ENCODE measurements at places on chromosomes 4 and X.

DNA sequence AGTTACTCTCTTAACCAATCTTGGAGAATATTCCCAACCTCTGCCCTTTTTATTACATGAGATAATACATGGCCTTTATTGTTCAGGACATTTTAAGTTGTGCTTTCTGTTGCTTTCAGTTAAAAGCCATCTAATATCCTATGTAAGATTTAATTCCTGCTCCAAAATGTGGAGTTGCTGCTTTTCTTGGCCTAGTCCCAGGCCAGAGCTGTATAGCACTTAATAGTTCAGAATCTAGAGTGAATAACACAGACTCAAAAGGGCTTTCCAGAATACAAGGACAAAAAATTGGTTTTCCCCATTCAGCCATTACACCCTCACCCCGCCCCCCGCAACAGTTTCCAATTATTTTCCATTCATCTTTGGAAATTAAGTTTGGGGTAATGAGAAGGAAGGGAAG lies 144.3 kb upstream of the SMAD1 start:
- no peak for DNase-seq

- no peak for DNase-seq
These were observed 49.1 kb downstream of the ABCG2 start for GRCh38 chr4:88109123-88109881.

GRCh38 chr4:106315476-106315967 lies 487 bp downstream of the TBCK start:
- DNase-seq = no peak

GRCh38 chr4:66655505-66655904 lies 889.8 kb downstream of the CENPC start:
- DNase-seq = no peak

DNA sequence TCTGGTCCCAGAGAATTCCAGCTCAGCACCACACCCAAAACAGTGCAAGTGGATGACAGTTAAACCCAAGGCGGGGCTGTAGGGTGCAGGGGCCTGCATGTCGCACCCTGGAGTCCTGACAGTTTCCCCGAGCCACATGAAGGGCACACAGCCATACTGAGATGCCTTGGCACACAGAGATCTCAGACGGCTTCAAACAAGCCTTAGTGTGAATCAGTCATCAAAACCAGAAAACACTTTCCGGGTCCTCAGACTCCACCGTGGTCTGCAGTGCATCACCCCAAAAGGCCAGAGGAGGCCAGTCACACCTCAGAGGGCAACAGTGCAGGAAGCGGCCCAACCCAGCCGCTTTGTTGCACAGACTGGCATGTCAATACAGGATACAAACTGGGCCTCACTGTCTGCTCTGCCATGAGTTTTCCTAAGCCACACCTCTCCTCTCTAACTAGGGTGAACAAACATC lies 64.6 kb upstream of the ENPP6 start:
- DNase-seq = peak; percentile 69

DNA sequence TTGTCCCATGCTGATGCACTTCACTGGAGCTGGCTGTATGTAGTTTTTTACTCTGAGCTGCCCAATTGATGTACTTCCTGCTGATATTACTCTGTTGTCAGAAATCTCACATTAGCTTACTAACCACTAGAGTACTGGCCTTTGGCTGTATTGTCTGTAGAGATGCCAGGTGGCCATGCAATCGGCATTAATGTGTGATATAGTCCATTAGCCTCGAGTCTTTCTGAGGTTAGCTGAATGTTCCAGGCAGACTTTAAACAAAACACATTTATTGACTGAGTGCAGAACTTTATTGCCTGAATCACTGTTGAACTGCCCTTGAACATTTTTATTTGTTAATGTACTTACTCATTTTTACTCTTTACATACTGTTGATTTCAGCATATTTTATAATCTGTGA lies 335.2 kb downstream of the PCDH10 start:
- DNase-seq = no peak

DNA sequence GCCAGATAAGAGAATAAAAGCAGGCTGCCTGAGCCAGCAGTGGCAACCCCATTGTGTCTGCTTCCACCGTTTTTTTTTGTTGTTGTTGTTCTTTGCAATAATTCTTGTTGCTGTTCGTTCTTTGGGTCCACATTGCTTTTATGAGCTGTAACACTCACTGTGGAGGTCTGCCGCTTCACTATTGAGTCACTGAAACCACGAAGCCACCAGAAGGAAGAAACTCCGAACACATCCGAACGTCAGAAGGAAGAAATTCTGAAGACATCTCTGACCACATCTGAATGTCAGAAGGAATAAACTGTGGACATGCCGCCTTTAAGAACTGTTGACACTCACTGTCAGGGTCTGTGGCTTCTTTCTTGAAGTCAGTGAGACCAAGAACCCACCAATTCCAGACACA lies 110.5 kb downstream of the PCDH18 start:
- no peak for DNase-seq

DNA sequence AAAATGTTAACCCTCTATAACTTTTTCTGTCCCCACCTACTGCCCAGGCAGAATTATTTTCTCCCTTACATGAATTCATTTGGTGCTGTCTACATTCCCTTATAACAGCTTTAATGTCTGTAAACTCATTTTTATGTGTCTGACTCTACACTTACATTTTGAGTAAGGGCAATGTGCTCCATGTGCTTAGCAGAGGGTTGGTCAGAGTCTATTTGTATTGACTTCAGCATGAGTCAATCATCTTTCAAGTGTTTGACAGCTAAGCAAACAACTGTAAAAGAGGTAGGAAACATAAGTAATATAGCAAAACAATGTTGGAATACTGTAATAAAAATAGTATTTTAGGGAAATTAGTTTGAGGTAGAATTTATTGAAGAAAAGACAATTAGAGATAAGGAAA lies 6.3 kb downstream of the IL15 start:
- no peak for DNase-seq

DNA sequence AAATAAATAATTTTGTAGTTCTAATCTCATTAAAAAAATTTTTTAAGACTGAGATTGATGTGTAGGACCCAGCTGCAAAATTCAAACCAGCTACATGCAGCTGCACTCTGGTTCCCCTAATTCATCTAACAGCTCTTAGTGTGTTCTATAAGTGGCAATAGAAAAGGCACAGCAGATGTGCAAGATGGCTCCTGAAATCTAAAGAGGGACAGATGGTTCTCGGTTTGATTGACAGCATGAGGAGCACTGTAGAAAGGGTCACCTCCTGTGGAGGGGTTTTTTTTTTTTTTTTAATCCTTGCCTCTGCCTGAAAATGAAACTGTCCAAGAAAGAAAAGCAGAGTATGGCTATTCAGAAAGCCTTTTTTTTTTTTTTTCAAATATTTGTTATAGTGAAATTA lies 16.9 kb upstream of the OCIAD1 start:
- DNase-seq = no peak

GRCh38 chrX:153387345-153387744 lies 13.8 kb downstream of the PNMA6E start:
- no peak for DNase-seq

DNA sequence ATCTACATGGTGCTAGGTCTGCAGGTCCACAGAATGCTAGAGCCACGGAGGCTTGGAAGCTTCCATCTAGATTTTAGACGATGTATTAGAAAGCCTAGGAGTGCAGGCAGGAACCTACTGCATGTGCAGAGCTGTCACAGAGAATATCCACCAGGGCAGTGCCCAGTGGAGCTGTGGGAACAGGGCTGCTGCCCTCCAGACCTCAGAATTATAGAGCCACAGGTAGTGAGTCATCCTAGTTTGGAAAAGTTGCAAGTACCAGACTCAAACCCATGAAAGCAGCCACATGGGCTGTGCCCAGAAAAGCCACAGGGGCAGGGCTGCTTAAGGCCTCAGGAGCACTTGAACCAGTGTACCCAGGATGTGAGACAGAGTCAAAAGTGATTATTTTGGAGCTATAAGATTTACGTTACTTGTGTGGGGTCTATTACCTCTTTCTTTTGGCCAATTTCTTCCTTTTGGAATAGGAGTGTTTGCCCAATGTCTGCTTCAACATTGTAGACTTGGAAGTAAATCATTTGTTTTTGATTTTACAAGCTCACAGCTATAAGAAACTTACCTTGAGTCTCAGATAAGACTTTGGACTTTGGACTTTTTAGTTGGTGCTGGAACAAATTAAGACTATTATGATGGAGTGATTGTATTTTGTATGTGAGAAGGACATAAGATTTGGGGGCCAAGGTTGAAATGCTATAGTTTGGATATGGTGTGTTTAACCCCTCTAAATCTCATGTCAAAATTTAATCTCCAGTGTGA lies 143.5 kb upstream of the CHRDL1 start:
- DNase-seq = no peak

- no peak for DNase-seq
These were observed 132.6 kb downstream of the INPP4B start for GRCh38 chr4:142713282-142714030.

- no peak for DNase-seq
These were observed 531.4 kb upstream of the TECRL start for GRCh38 chr4:64940698-64941097.

DNA sequence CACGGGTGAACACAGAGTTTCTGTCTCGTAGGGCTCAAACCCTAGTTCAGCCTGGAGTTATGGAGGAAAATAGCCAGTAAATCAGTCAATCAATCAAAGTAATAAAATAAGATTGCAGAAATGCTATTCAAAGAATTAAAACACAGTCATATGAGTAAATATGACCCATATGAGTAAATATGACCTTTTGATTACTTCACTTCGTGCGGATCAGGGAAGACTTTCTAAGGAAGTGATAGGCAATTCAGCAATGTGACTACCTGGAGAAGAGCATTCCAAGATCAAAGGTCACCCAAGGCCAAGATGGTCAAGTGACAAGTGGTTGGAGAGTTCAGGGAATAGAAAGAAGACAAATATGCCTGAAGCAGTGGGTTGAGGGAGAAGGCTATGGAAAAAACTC lies 722.6 kb downstream of the ADGRL3 start:
- no peak for DNase-seq

DNA sequence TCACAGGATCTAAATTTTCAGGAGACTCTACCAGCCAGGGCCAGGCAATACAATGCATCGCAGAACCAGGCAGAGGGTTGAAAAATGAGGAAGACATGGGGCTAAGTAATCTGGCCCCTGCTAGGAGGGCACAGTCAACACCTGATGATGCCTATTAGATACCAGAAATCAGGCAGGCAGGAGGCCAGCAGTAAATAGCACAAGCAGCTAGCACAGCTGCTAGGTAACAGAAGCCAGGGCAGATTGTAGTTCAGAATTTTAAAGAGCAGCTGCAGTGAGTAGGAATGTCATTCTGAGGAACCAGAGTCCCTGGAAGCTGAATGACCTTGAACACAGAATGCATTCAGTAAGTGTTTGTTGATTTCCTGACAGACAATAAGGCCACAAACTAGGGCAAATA lies 38.8 kb upstream of the TRPC5OS start:
- DNase-seq = no peak

GRCh38 chr4:186832906-186833305 lies 109.2 kb upstream of the FAT1 start:
- no peak for DNase-seq

- no peak for DNase-seq
These were observed 211.5 kb downstream of the BCOR start for GRCh38 chrX:39886282-39886681.

DNA sequence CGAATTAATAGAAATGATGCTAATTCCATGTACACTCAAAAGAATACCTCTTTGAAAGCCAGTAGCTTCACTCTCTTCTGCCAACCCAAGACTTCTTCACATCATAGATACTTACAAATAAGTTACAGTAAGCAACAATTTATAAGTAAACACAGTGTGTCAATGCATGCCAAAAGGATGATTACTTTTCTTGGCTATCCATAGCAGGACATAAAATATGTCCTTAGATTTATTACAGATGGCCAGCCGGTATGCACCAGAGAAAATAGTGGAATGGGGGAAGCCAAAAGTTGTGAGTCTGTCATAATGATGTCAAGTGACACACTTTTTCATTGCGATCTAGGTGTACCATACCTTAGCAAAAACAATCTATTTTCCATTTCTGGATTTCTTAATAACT lies 631 bp upstream of the BMX start:
- DNase-seq = no peak

GRCh38 chr4:3128058-3128457 lies 53.6 kb downstream of the HTT start:
- no peak for DNase-seq

- DNase-seq = no peak
These were observed 46.1 kb upstream of the MAGEC2 start for GRCh38 chrX:142251202-142251601.

- no peak for DNase-seq
These were observed 35.7 kb upstream of the FMR1 start for GRCh38 chrX:147875866-147876596.

- no peak for DNase-seq
These were observed 28.6 kb downstream of the MAML3 start for GRCh38 chr4:140125374-140125773.

DNA sequence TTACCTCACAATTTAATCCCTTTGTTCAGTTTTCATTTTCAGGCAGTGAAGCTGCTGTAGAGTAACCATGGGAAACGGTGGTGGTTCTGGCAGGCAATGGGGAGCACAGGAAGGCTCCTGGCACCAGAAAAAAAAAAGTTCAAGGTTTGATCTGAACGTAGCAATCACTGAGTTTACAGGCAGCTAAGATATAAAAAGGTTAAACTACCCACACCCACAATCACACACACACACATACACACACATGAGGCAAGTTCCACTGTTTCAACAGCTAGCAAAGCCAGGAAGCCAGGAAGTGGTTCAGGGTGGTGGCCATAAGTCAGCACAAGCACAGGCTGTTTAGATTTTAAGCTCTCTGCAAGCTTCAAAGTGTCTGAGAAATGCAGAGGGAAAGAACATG lies at the start of gene SULT1B1:
Gene SULT1B1, minus strand, starts transcription at position 166 of the 400 bp plus-strand sequence. CDS start 5,403 bp downstream, outside the sequence.
- peak; percentile 29 for DNase-seq

DNA sequence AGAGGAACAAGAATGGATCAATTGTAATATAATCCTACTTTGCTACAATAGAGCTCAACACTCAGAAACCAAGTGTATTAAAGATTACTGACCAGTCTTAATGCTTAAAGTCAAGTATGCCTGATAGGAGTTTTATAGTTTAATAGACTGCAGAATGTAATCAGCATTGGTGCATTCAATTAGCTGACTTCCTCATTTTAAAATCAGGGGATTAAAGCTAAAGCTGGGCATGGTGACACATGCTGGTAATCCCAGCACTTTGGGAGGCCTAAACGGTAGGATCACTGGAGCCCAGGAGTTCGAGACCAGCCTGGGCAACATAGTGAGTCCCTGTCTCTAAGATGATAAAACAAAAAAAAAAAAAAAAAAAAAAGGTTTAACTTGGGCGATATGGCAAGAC lies 10.8 kb downstream of the HNRNPDL start:
- DNase-seq = no peak

GRCh38 chr4:19329077-19329476 lies 922.6 kb upstream of the SLIT2 start:
- DNase-seq = no peak

- no peak for DNase-seq
These were observed 189.6 kb downstream of the TENM3 start for GRCh38 chr4:182432819-182433218.

- DNase-seq = no peak
These were observed 119.1 kb downstream of the CNKSR2 start for GRCh38 chrX:21493226-21493830.

- no peak for DNase-seq
These were observed 126.8 kb upstream of the MAMLD1 start for GRCh38 chrX:150236327-150236726.

- DNase-seq = no peak
These were observed 14.8 kb upstream of the MAEA start for GRCh38 chr4:1274871-1275270.

GRCh38 chr4:68797618-68798017 lies 18.2 kb upstream of the UGT2B10 start:
- DNase-seq = no peak

Data from activated naive CD8-positive, alpha-beta T cell treated with anti-CD3 and anti-CD28 coated beads, Interleukin-2, amount 50 U/mL, for 24 hours (primary cell).